ENCODE measurements at places on chromosomes 2 and 18.

DNA sequence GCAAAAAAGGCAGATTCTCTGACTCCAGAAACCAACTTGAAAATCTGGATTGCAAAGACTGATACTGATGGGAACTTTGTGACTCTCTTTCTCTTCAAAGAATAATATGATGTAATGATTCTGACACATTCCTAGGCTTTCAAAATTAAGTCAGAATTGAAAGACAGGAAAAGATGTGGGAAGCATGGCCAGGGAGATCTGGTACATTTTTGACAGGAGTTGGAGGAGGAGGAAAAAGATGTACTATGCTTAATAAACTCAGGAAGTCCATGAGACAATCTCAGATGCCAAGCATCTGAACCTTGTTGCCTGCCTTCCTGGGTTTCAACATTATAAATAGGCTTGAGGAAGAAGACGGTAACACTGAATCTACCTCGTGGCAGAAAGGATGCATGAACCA is 34.2 kb downstream of the KLF7 start:
- no peak for DNase-seq

GRCh38 chr18:24317370-24317769 is 80.3 kb downstream of the OSBPL1A start:
- no peak for DNase-seq

DNA sequence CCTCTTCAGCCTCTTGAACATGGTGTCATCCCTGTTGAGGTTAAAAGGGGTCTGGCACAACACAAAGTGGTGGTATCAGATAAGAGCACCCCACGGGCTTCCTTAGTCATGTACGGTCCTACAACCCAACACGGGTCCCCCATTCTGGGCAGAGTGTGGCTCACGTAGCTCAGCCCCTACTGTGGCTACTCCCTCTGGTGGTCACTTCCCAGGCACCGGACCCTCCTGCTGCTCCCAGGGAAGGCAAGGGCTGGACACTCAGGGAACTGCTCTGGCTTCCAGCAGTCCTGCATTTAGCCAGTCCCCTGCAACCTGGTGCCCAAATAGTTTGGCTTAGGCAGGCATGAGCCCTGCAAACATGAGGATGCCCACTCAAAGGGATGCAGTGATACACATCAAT is 58.6 kb downstream of the GALNT14 start:
- no peak for DNase-seq

DNA sequence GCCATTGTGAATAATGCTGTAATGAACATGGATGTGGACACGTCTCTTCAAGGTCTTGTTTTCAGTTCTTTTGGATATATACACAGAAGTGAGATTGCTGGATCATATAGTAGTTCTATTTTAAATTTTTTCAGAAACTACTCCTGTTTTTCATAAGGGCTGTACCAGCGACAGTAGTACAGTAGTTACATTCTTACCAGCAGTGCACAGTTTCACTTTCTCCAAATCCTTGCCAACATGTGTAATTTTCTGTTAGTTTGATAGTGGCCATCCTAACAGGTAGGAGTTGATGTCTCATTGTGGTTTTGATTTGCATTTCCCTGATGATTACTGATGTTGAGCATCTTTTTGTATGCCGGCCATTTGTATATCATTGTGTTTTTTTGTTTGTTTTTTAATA is 81.7 kb downstream of the EPC2 start:
- DNase-seq, result no peak

GRCh38 chr2:201938156-201938775 is 95.4 kb upstream of the FZD7 start:
- DNase-seq, result no peak

DNA sequence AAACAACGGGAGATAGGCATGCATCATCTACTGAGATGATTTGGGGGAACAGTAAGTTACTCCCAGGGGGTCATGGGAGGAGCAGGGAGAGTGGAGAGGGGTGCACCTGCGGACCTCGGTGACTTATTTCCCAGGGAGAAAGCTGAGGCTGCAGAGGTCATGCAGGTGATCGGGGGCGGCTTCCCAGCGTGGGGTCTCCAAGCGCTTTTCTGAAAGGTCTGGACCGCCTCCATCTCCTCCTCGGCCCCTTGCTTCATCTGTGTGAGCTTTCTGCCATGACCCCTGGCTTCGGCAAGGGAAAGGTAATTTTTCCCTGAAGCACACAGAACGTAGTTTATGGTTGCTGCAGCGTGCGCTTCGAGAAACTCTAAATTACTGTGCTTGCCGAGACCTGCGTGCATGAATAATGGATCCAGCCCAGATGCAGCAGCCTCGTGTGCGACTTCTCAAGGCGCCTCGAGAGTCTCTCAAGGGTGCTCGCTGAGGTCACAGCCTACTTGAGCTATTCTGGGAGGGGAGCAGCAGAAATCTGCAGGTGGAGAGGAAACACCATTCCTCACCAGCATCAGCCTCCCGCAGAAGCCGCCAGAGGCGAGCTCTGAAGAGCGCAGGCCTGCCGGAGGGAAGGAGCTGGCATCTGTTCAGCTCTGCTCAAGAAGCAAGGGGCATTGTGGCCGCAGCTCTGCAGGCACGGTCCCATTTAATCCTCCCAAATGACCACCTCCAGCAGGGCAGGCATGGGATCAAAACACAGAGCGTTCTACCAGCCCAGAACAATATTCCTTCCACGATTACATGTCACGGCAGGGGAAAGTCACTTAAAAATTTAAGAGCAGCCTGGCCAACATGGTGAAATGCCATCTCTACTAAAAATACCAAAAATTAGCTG is 308.4 kb upstream of the MYT1L start:
- no peak for DNase-seq

Measured in stimulated activated CD4-positive, alpha-beta T cell treated with anti-CD3 and anti-CD28 coated beads, Interleukin-12 subunit alpha, Interleukin-12 subunit beta, amount 100 ng/mL, for 4 hours (primary cell).